Left ventricle myocardium inferior (tissue), 1 donor: ENCODE measurements at places on chromosomes 2 and 18. TPM values are rescaled to one million over a fixed set of nuclear protein-coding genes. Genes with fewer than 3 reads are reported as not detected.

- peaks cover 1% of the 10 kb centered on the region for H3K27me3 ChIP-seq
- no peak overlapping the region for H3K4me3 ChIP-seq
- H3K4me1 ChIP-seq = no peaks in the 10 kb centered on the region
- H3K27ac ChIP-seq = no peak overlapping the region
These were observed 144.1 kb upstream of the SETBP1 start for GRCh38 chr18:44536619-44537018.

DNA sequence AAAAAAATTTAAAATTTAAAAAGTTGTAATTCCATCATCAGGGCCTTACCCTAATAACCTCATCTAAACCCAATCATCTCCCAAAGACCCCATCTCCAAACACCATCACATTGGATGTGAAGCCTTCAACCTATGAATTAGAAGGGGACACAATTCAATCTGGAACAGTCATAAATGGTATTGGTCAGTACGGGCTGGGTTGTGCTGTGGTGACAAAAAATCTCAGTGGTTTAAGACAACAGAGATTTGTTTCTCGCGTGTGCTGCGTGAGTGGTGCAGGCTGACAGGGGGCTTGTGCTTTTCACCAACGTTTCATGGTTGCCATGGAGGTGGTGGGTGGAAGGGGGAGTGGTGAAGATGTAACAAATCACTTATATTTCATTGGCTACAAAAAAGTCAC, 174.5 kb downstream of the INHBB start:
- H3K4me1 ChIP-seq = peaks cover 29% of the 10 kb centered on the region
- H3K27ac ChIP-seq = no peak overlapping the region
- no peaks in the 10 kb centered on the region for H3K36me3 ChIP-seq
- DNase-seq = no peak
- no peak overlapping the region for H3K4me3 ChIP-seq
- peaks cover 50% of the 10 kb centered on the region for H3K27me3 ChIP-seq

Gene C2orf68
- total RNA-seq = 25.1 TPM

DNA sequence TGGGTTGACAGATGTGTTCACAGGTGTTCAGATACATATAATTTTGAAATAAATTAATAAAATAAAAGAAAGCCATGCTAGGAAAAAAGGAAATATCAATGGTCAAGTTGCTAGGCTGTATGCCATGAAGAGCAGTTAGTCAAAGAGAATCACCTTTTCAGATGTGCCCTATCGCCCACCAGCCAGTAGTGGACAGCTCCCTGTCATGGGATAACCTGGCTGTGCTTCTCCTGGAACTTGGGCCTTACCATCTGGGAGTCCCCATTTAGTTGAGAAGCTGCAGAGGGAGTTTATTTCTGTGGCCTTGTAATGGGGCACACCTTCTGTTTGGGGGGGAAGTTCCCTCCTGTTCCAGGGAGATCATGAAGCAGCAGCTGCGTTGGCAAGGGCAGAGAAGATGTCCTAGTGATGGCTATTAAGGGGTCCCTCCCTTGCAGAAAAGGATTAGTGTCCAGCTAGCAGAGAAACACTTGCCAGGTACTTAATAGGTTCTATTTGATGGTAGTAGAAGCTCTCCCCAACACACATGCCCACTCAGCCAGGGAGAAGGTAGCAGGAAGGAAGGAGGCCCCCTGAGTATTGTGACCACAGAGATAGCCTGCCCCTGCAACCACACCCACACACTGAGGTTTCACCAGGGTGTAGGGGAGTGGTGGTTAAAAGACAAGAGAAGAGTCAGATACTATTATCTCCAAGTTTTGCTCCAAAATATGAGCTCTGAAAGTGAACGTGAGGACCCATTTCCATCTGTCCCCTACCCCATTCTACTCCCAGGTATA, 117.7 kb downstream of the B3GNT2 start:
- no peak for DNase-seq
- no peak overlapping the region for H3K27ac ChIP-seq
- no peaks in the 10 kb centered on the region for H3K36me3 ChIP-seq
- no peak overlapping the region for H3K4me3 ChIP-seq

DNA sequence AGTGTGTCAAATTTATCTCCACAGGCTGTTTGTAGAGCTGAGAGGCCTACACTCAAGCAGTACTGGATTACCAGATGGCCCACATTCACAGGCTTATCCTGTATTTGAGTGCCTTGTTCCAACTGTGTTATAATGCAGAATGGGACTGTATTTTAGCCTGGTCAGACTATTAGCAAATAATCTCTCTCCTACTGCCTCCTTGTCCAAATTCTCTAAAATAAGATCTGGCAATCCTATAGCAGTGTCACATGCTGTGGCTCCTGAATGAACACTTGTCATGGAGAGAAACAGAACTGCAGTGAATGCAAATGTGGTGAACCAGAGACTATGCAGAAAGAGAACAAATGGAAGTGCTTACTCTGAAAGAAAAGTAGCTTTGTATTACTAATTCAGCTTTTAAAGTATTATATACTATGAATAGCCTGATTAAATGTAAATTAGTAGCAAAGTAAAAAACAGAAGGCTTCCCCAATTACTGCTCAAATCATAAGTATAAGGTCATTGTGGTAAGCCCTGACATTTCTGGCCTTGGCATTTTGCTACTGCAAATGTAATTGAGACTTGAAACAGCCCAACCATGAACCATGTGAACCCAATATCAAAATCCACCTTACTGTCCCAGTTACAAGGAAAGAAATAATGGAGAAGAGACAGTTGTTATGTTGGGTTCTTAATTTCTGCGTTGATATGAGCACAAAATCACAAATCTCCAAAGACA, 80.0 kb downstream of the MAP4K3 start:
- H3K36me3 ChIP-seq = peaks cover 21% of the 10 kb centered on the region
- H3K4me3 ChIP-seq = no peak overlapping the region
- no peaks in the 10 kb centered on the region for H3K27me3 ChIP-seq

- peaks cover 10% of the 10 kb centered on the region for H3K4me1 ChIP-seq
- H3K36me3 ChIP-seq = no peaks in the 10 kb centered on the region
- H3K27ac ChIP-seq = peak overlapping the region; percentile 57
- H3K27me3 ChIP-seq = no peaks in the 10 kb centered on the region
- H3K4me3 ChIP-seq = no peak overlapping the region
These were observed 148.4 kb upstream of the CAVIN2 start for GRCh38 chr2:191995285-191995684.

DNA sequence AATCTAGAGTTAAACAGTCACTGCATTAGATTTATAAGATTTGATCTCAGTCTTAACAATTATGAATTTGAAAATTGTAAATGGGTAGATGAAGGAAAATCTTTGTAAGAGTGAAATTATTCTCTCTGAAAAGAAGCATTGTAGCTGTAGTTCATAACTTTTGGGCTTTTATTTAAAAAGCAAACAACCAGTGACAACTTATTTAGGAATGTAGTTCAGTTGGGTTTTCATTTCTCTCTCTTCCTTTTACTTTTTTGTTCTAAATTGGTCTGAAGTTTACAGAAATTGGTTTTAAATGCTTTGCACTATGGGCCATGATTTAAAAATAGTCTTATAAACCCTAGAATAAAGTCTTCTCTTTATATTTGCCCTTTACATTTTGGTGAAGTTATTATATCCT, 296.6 kb downstream of the GULP1 start:
- H3K4me3 ChIP-seq = no peak overlapping the region
- no peak overlapping the region for H3K27ac ChIP-seq
- peaks cover 4% of the 10 kb centered on the region for H3K36me3 ChIP-seq
- H3K4me1 ChIP-seq = no peaks in the 10 kb centered on the region
- no peak for DNase-seq

Gene ADGRF3
- not detected for total RNA-seq

DNA sequence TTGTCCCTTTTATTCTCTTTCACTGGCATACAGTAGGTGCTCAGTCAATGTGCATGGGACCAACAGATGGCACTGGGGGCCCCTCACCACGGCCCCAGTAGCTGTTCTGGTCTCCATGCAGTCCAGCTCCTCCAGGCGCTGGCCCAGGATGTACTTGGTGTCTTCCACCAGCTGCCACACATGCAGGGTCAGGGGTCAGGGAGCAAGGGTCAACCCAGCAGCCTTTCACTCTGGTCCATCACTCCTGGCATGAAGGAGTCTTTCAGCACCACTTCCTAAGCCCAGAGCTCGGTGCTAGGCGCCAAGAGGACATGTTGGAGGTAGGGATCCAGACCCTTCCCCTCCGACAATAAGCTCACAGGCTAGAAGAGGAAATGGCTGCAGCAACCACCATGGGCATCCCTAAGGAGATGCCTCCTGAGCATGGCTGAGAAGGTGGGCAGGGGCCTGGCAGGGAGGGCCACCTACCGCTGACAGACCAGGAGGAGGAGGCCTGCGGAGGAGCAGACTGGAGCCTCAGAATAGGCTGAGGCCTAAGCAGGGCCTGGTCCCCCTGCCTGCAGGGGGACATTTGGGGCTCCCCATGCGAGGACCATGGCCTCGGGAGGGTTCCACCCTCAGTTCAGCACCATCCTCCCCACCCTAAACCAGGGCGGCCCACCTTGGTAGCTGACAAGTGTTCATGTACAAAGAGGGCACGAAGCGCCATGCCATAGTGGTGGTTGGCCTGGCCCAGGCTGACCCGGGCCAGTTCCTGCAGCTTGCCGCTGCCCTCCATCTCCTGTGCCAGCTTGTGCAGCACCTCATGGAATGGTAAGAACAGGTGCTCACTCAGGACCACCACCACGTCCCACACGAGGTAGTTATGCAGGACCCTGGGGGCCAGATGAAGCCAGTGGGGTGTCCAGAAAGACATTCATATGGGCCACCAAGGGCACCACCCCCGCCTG, 10.2 kb downstream of the ALPG start:
- DNase-seq = no peak
- H3K27ac ChIP-seq = no peak overlapping the region
- H3K4me1 ChIP-seq = peaks cover 28% of the 10 kb centered on the region
- no peak overlapping the region for H3K4me3 ChIP-seq
- H3K36me3 ChIP-seq = no peaks in the 10 kb centered on the region

DNA sequence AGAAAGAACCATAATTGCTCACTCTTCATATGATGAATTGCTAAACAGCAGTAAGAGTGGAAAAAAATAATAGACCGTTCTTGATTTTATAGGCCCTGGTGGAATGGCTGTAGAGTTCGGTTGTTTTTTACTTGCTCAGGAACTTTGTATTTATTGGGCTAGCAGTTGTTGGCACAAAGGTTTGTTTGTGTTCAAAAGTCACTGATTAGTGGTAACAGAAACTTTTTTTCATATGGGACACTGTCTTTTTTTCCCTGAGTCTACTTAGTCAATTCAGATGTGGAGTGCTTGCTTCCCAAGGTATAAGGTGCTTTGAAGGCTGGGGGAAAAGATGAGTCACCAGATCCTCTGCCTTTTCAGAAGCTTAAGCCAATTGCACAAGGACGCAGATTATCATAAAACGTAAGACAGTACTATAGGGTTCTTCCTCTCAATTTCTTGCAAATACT, 25.8 kb downstream of the PHLPP1 start:
- no peaks in the 10 kb centered on the region for H3K27me3 ChIP-seq
- H3K4me1 ChIP-seq = peaks cover 42% of the 10 kb centered on the region
- H3K36me3 ChIP-seq = no peaks in the 10 kb centered on the region

DNA sequence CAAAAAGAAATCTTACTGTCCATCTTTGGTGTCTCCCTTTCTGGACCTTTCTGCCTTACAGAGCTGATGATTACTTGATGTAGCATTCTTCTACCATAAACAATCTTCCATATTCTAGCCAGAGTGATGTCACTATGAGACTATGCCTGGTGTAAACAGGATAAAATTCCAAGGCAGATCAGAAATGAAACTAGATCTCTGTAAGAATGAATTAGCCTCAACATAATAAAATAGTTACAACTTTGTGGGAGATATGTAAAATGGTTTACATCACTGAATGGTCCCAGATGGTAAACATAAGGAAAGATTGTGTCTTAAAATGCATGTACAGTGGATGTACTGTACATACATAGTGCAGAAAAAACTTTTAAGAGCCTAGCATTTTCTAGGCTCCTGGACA, 112.3 kb upstream of the ZNF521 start:
- no peak for DNase-seq
- H3K4me1 ChIP-seq = peaks cover 19% of the 10 kb centered on the region
- H3K27ac ChIP-seq = no peak overlapping the region
- no peaks in the 10 kb centered on the region for H3K27me3 ChIP-seq

Gene COLEC11
- total RNA-seq = 4.9 TPM

DNA sequence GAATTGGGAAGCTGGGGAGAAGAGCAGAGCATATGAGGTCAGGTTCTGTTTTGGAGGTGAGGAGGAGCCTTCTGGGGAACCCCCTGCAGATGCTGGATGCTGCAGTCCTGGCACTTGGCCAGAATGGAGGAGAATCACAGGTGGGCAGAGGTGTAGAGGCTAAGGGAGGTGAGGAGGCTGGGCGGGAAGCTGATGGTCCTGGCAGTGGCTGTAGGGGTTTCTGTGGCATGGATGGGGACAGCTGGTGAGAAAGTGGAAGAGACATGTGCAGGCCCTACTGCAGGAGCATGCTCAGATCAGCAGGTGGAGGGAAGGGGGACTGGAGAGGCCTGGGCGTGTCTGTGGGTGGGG, 101.3 kb downstream of the DYSF start:
- H3K4me3 ChIP-seq = no peak overlapping the region
- H3K36me3 ChIP-seq = peaks cover 44% of the 10 kb centered on the region
- H3K4me1 ChIP-seq = peaks cover 6% of the 10 kb centered on the region
- DNase-seq = no peak
- no peaks in the 10 kb centered on the region for H3K27me3 ChIP-seq

Gene ANKRD36C
- 6.8 TPM for total RNA-seq

Gene IWS1
- total RNA-seq = 59.8 TPM

DNA sequence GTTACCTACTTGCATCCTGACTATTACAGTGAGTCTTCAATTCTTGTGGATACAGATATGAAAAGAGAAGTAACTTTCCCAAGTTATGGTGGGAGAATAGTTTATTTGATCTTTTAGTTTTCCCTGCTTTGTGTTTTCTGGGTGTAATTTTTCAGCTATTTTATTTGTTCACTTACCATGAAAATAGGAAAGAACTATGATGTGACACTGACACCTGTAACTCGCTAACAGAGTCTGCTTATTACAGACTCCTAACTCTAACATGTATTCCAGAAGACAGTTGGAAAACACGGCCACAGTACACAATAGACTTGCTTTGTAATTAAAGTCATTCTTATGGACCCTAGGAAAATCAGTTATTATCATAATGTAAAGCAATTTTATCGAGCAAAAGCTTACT, 323.2 kb downstream of the LRRTM1 start:
- H3K27ac ChIP-seq = no peak overlapping the region
- no peak overlapping the region for H3K4me3 ChIP-seq
- no peaks in the 10 kb centered on the region for H3K4me1 ChIP-seq
- no peak for DNase-seq
- no peaks in the 10 kb centered on the region for H3K36me3 ChIP-seq

DNA sequence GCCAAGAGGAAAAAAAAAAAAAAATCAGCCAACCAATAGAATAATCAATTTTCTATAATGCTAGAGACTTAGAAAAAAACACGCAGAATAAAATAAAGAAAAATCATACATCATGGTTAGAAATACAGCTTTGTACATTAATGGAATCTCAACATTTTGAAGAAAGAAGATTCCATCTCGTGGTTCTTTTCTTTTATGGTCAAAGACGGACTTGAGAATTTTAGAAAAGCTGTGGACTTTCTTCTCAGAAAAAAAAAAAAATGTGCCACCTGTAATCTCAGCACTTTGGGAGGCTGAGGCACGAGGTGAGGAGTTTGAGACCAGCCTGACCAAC, 41.8 kb upstream of the ATIC start:
- no peak overlapping the region for H3K27ac ChIP-seq
- H3K4me3 ChIP-seq = no peak overlapping the region
- no peaks in the 10 kb centered on the region for H3K27me3 ChIP-seq
- DNase-seq = no peak
- no peaks in the 10 kb centered on the region for H3K4me1 ChIP-seq

- no peak for DNase-seq
- no peak overlapping the region for H3K4me3 ChIP-seq
- H3K27ac ChIP-seq = no peak overlapping the region
- H3K27me3 ChIP-seq = no peaks in the 10 kb centered on the region
- H3K36me3 ChIP-seq = no peaks in the 10 kb centered on the region
These were observed 210.9 kb upstream of the SIX3 start for GRCh38 chr2:44730593-44730992.
